ENCODE measurements at places on chromosomes 4 and X. TPM values are rescaled to one million over a fixed set of nuclear protein-coding genes. Genes with fewer than 3 reads are reported as not detected.

GRCh38 chr4:996030-996996 is 3.1 kb upstream of the SLC26A1 start:
- no peak for DNase-seq

DNA sequence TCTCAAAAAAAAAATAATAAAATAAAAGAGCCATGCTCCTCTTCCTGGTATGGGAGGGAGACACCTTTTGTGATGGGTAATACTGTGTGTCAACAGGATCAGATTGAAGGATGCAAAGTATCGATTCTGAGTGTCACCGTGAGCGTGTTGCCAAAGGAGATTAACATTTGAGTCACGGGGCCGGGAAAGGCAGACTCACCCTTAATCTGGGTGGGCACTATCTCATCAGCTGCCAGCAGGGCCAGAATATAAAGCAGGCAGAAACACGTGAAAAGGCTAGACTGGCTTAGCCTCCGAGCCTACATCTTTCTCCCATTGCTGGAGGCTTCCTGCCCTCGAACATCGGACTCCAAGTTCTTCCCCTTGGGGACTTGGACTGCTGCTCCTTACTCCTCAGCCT is 95.4 kb downstream of the SHOX start:
- no peak for DNase-seq

DNA sequence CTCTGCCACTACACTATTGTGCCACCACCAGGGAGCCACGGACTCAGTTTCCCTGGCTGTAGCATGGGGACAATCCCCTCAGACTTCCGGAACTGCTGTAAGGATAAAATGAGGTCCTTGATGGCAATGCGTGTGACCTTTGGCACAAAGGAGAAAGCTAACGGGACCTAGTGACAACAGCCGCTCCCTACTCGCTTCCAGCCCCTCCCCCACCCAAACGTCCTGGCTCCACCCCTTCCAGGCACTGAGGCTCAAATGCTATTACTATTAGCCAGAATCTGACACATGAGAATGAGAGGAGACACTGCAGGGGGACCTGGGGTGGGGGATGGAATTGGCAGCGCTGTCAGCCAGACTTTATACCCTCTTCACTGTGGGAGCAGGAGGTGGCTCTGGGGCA is 5.4 kb upstream of the DUSP9 start:
- DNase-seq: no peak

DNA sequence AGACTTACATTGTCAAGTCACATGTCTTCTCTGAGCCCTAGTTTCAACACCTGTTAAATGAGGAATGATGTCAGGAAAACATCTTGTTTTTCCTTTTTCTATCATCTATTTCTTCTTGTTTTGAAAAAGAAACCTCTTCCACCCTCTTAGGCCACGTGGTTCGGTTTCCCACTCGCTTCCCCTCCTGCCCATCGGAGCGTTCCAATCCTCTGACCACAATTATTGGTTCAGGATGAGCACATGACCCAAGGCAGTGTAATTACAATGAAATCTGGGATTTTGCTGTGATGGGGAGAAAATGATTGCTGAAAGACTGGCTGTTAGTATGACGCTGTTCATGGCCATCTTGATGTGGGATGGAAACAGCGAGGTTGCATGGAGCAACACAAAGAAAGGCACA is 186.7 kb downstream of the UNC5C start:
- DNase-seq: no peak

DNA sequence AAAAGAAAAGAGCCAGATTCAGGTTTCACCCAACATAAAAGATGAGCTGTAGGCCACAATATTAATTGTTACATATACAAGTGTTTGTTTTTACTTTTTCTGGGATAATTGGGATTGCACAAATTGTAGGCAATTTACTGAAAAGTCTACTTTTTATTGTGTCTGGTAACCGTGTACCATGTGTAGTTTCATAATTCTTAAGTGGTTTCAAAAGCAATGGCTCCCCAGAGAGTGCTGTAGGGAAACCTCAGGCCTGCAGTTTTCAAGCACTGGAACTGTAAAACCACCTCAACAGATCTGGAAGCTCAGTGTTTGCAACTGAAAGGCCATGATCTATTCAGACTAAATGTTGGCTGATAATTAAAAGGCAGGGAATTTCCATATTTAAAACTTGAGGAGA is 53.9 kb upstream of the MMAA start:
- no peak for DNase-seq

- DNase-seq: no peak
Measured at GRCh38 chrX:50168241-50168687, 32.5 kb downstream of the AKAP4 start.

GRCh38 chr4:109816082-109816442 is 500 bp downstream of the GAR1 start:
- no peak for DNase-seq

DNA sequence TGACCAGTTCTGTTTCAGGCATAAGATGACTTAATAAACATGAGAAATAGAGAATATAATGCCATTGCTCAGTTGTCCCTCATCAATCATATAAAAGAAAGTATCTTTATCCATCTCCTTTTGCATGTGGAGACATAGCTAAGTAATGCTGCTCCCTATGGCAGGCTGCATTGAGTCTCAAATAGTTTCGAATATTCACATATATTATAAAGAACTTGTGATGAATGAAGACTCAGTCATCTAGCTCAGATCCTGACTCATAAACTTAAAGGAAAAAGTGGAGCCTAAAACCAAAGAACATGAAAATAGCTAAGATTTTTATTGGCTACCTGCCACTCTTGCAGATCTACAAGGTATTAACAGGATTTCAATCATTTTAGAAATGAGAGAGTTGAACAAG is 11.7 kb upstream of the TLL1 start:
- DNase-seq: no peak

DNA sequence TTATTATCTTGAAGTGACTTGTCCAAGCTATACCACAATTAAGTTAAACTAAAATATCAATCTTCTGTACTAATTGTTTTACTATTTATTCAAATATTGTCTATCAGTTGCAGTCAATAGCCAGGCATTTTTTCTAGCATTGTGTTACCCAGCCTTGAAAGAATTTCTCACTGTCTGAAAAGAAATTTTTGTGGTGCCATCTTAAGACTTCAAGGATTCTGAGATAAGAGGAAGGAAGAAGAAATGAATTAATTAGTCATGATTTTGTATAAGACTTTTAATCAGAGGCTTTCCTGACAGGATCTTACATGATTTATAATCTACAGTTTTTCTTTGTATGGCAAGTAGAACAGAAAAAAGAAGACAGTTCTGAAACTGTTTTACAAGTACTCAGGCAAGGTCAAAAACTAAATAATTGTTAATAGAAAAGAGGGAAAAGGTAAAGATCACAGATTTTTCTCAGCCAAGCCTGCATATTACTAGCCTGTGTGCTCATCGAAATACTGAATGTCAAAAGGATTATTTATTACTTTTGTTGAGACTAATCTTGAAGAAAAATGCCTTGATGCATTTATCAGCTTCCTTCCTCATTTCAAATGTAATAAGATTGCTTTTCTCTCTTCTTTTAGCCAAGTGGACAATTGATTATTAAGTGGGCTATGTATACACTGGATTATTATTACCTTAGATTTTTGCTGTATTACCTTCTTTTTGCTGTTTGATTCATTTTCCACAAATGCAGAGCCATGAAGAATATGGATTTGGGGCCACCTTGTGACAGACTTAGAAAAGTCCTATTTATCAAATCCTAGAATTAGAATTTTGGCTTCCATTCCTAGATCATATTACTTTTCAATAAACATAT is 53.8 kb downstream of the CXCL1 start:
- DNase-seq: no peak

Gene L1CAM
- total RNA-seq: 1.5 TPM

Gene IGFBP7
- total RNA-seq: 324 TPM

Gene PHEX
- not detected for total RNA-seq

Data from pancreas (tissue), 10 donors.